ENCODE measurements at places on chromosomes 11 and 22.

- no peak for DNase-seq
These were observed 40.6 kb downstream of the PARVA start for GRCh38 chr11:12417691-12418611.

DNA sequence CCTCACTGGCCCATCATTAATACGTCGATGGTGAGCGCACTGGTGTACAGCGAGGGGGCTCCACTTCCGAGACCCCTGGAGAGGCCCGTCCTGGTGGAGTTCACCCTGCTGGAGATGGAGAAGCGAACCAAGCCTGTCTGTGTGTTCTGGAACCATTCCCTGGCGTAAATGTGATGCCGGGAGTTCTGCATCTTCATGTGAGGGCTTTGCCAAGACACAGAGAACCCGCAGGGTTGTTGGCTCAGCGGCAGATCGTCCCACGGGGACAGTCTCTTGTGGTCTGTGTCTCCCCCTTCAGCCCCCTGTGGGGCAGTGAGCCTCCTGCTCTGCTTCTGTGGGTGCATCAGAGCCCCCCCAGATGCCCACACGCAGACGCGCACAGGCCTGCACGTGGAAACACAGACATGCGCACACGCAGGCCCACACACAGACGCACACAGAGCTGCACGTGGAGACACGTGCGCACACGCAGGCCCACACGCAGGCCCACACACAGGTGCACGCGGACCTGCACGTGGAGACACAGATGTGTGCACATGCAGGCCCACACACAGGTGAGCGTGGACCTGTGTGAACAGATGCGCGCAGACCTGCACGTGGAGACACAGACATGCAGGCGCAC lies 55.8 kb upstream of the PRODH start:
- DNase-seq, result no peak

GRCh38 chr22:50605002-50605612 lies 4.5 kb downstream of the MAPK8IP2 start:
- no peak for DNase-seq

DNA sequence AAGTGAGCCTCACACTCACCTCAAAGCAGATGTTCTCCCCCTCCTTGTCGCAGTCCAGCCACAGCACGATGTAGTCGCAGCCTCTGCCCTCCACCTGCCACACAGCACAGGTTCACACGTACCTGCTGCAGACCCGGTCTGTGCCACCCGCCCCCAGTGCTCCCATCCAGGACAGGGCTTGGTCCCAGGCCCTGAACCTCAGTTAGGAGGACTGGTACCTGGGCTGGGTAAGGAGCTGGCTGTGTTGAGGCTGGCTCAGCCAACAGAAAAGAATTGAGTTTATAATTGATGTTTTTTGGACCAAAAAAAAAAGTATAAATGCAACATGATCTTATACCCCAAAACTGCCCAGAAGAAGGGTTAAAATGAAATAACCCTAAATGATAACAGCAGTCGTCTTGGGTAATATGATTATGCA lies 10.7 kb downstream of the TOP3B start:
- DNase-seq, result no peak

DNA sequence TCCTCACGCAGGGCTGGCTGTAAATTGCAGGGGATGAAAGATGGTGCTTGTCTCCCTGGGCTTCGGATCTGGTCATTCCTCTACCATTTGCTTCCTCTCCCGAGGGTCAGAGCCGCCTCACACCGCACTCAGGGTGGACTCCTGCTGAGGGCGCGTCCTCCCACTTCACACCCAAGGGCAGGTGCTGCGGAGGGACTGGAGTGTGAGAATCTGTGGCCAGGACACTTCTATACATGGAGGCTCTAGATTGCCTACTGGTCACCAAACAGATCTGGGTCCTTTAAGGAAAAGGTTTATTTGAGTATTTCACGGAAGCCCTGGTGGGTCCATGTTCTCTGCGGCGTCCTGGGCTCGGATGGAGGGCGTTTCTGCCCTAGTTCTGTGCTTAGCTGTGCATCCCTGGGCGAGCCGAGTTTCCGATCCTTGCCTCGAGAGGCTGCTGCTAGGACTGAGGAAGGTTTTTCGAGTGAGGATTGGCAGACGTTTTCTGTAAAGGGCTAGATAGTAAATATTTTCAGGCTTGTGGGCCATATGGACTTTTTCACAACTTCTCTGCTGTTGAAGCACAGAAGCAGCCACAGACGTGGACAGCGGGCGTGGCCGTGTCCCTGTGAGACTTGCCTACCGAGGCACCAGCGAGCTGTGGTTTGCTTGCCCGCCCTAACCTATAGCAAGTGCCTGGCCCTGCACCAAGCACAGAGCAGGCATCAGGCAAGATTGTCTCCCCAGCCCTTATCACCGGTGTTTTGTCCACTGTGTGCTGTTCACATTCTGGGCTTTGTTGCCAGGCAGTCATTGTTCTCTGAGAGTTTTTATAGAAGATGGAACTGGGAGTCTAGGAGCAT lies 279.0 kb downstream of the TBC1D22A start:
- DNase-seq, result no peak

DNA sequence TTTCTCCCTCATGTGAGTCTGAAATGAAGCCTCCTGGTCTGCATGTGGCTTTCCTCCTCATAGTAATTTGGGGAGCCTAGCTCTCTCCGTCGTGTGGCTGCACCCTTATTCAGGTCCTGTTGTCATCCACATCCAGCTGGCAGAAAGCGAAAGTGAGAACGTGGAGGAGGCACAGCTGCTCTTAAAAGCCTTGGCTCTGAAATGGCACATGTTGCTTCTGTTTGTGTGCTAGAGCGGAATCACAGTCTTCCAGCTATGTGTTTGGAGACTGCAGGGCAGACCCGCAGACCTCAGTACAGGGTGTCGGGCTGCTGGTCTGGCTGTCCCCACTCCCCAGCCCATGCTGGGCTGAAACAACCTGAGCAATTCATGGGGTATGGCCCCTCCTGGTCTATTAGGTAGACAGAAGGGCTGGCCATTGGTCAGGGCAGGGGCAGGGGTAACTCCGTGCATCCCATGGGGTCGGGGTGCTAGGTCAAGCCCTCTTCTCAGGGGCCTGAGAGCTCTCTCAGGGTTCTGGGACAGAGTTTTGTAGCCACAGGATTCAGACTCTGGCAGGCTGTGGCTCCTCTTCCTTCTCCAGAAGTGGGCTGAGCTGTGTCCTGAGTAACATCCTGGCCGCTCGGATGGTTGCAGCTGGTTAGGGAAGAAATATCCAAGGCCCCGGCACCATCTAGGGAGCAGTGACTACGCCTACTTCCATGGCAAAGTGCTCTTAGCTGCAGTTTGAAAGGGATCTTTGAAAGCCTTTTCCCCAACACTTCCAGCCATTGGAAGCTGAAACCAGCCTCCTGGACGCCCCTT lies 50.6 kb downstream of the C11orf96 start:
- no peak for DNase-seq

GRCh38 chr22:50481045-50481439 lies 301 bp upstream of the ADM2 start:
- DNase-seq, result no peak
